Mucosa of gallbladder (tissue), 1 donor: ENCODE measurements at places on chromosomes 11 and 22. TPM values are rescaled to one million over a fixed set of nuclear protein-coding genes. Genes with fewer than 3 reads are reported as not detected.
A peak's percentile ranks its signal among the peaks of the same experiment; 100 is the strongest.

GRCh38 chr22:36977401-36977861 lies 41.8 kb downstream of the TST start:
- peak; percentile 29 for DNase-seq

DNA sequence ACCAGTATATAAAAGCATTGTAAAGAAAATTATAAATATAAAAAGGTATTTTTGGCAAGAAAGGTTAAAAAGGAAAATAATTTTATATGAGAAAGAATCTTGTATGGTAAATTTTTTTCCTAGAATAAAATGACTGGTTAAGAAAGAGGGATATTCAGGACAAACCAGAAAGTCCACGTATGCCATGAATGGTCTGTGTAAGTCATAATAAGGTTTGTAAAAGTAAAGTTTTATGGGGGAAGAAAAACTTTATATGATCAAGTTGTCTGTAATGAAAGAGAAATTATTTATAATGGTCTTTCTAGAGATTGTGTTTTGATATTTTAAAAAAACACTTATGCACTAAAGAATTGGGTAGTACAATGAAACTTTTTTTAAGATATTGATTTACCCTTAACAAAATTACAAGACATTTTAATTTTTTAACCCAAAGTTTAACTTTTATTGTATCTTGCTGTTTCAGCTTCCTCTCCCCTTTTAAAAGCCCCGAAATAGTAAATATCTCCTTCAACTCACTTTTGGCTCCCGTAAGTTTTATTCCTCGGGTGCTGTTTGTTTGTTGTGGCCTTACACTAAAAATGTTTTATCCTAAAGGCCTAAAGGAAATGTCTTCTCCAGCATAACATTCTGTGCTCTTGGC lies 47.7 kb downstream of the AMOTL1 start:
- no peak for DNase-seq

PYGM gene
- total RNA-seq = 14.3 TPM

GRM5 gene
- total RNA-seq = 0.06 TPM

IL10RA gene
- 29.3 TPM for total RNA-seq

TOMT gene
- not detected for total RNA-seq

DNA sequence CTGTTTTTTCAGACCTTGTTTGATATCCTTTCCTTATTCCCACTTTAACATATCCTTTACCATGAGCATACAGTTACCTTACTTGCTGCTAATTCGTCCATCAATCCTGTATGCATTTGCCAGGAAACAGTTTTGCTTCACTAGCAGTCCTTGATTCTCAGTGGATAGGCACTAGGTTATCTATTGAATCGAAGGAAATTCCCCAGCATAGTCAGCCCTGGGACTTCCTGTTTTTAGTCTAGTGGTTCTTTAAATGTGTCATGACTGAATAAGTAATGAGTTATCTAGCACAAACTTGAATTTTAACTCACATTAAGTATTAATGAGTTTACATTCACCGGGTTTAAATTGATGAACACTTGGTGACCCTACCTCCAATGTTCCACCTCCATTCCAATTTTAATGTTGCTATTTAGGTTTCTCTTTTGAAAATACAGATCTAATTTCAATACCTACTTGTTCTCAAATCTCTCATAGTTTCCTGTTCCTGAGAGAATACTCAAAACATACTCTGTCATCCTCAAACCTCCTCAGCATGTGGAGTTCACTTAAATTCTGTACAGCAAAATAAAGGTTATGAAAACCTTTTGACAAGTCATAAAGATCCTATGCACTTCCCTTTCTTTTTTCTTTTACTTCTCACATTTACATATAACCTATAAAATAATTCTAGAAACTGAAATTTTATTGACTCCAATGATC lies 1375.1 kb upstream of the TENM4 start:
- no peak for DNase-seq

DNA sequence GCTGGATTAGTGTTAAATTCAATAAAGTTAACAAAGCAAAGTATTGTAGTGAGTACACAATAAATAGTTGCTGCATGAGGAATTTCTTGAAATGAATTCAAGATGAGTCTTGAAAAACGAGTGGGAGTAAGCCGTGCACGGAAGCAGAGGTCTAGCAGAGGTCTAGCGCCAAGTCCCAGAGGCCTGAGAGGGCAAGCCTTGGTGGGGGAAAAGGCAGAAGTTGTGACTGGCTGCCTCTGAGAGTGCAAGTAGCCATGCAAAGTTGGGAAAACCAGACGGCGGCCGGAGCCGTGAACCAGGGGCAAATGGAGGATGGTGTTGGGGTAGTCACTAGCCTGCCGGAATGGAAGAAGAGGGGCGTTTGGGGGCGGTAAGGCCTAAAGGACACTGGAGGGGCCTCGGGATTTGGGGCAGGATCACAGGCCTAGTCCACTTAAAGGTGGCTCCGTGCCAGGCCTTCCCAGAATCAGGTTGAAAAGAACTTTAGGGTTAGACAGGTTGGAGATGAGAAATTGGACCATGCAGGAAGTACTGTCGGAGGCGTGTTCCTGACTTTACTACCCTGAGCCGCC lies 379 bp upstream of the SLC3A2 start:
- peak; percentile 45 for DNase-seq
